ENCODE measurements at places on chromosomes 12 and 14.

GRCh38 chr12:120439646-120440247, 1.8 kb downstream of the COX6A1 start:
- DNase-seq, result peak; percentile 77

- peak; percentile 85 for DNase-seq
These were observed at the start of gene ZNF605 for GRCh38 chr12:132956011-132956788. ZNF605 (minus strand) TSS chr12:132956306; CDS start chr12:132945635, 10,671 bp downstream.

DNA sequence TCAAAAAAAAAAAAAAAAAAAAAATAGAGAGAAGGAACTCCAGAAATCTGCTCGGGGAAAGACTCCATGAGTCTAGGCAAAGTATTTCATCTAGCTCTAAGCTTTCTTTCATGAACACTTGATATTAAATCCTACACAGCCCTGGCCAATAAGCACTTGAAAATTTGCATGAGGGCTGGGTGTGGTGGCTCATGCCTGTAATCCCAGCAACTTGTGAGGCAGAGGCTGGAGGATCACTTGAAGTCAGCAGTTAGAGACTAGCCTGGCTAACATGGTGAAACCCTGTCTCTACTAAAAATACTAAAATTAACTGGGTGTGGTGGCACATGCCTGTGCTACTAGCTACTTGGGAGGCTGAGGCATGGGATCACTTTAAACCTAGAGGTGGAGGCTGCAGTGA, 13.1 kb upstream of the METAP2 start:
- no peak for DNase-seq

DNA sequence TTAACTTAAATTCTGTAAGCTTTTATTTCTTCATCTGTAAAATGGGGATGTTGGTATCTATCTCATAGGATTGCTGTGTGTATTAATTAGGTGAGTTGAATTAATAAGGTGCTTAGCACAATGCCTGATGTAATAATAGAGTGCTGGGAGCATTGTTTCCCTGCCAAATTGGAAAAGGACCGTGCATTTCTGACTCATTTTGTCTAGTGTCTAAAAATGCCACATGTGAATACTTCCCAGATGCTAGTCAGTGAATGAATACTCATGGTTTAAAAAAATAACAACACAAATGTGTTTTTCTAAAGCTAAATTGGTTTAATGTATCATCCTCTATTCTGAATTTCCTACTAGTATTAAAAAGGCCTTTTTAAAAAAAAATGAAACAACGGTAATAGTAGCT, 45.4 kb upstream of the NEDD1 start:
- DNase-seq, result no peak

- no peak for DNase-seq
These were observed 1.3 kb upstream of the NR1H4 start for GRCh38 chr12:100472325-100472724.

DNA sequence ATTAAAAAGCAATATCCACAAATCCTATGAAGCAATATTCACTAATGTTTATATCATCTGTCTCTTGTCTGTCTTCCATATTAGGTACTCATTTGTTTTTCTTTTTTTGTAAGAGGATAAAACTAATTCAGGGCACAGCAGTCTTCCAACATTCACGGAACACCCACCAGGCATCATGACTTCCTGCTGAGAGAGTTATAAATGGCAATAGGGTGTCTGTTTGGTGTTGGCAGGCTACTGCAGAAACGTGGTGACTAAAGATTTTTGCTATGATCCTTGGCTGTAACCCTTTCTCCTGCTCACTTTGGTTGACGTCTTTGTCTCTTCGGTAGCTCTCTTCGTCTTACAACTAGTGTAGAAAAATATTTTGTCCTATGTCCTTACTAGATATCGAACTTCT, 860.6 kb upstream of the MGAT4C start:
- no peak for DNase-seq
